ENCODE measurements at places on chromosomes 3 and 15. TPM values are rescaled to one million over a fixed set of nuclear protein-coding genes. Genes with fewer than 3 reads are reported as not detected.

TRPM1 gene
- total RNA-seq = not detected

CA12 gene
- 0.58 TPM for total RNA-seq

GRCh38 chr3:63338351-63338750 is 60.2 kb downstream of the SYNPR start:
- peaks cover 4% of the 10 kb centered on the region for H3K27me3 ChIP-seq
- DNase-seq = no peak
- H3K36me3 ChIP-seq = no peaks in the 10 kb centered on the region
- no peak overlapping the region for H3K4me3 ChIP-seq
- peaks cover 1% of the 10 kb centered on the region for H3K4me1 ChIP-seq

GRCh38 chr3:146501752-146502151 is 32.4 kb upstream of the PLSCR2 start:
- H3K4me1 ChIP-seq = peaks cover 22% of the 10 kb centered on the region
- no peak for DNase-seq
- H3K36me3 ChIP-seq = peaks cover 2% of the 10 kb centered on the region
- no peaks in the 10 kb centered on the region for H3K27me3 ChIP-seq
- H3K27ac ChIP-seq = no peak overlapping the region
- H3K4me3 ChIP-seq = no peak overlapping the region

- no peaks in the 10 kb centered on the region for H3K27me3 ChIP-seq
- H3K4me1 ChIP-seq = no peaks in the 10 kb centered on the region
- H3K36me3 ChIP-seq = no peaks in the 10 kb centered on the region
- no peak overlapping the region for H3K4me3 ChIP-seq
- no peak for DNase-seq
- H3K27ac ChIP-seq = no peak overlapping the region
These were observed 46.7 kb upstream of the AADACL2 start for GRCh38 chr3:151687076-151687475.

- no peak overlapping the region for H3K27ac ChIP-seq
- H3K4me1 ChIP-seq = no peaks in the 10 kb centered on the region
- H3K4me3 ChIP-seq = no peak overlapping the region
These were observed 22.0 kb downstream of the CXCR6 start for GRCh38 chr3:45965253-45965652.

DNA sequence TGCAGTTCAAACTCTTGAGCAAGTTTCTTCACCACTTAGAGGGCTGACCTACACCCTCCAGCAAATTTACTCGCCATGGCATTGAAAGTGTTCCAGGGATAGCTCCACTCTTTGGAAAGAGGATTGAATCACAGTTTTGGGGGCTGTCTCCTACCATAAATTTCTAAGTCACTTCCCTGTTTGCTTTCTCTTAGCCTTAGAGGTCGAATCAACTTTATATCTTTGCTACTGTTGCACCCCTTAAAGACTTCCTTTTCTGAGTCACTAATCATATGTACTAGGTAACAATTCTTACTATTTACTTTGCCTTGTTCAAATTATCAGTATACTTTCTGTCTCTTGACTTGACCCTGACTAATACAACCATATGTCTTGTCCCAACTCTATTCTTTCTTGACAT is 1151.8 kb upstream of the ALCAM start:
- H3K4me3 ChIP-seq = no peak overlapping the region
- no peaks in the 10 kb centered on the region for H3K27me3 ChIP-seq
- no peaks in the 10 kb centered on the region for H3K36me3 ChIP-seq
- no peak overlapping the region for H3K27ac ChIP-seq

All from progenitor cell of endocrine pancreas (in vitro differentiated cells).